ENCODE measurements at places on chromosomes 4 and X. TPM values are rescaled to one million over a fixed set of nuclear protein-coding genes. Genes with fewer than 3 reads are reported as not detected.

The CHST7 gene
- 25.2 TPM for total RNA-seq

The MAGEA2 gene
- total RNA-seq: not detected

The MAGEA11 gene
- not detected for total RNA-seq

The GIMD1 gene
- total RNA-seq: not detected

The NUDT10 gene
- total RNA-seq: not detected

DNA sequence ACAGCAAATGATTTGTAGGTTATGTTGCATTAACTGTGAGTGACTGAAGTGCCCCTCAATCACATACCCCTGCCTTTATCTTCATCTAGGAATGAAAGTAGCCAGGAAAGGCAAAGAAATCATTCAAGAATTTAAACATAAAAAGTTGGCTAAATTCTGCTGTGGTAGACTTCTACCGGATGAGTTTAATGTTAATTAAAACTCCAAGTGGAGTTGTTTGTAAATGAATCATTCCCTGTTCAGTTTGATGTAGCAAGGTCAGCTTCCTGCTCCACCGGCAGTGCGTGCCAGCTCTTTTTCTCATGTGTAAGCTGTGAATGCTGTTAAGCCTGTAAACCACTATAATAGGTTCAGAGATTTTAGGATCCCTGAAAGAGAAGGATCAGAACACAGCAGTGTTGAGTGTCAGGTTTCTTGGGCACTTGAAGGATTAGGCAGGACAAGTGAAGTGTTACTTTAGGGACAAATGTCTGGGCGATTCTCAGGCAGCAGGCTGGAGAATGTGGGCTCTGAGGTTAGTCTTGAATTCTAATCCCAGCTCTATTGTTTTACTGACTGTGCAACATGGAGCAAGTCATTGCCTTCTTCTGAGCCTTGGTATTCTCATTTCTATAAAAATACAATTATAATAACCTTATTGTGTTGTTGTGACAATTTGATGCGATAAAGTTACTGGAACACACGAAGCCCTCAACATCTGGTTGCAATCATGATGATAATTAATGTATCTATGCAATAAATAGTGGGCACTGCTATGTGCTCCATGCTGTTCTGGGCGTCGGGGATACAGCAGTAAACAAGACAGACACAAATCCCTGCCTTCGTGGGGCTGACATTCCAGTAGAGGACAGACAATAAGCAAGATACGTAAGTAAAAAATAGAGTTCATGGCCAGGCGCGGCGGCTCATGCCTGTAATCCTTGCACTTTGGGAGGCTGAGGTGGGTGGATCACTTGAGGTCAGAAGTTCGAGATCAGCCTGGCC is 112.0 kb downstream of the SHROOM3 start:
- DNase-seq: no peak

DNA sequence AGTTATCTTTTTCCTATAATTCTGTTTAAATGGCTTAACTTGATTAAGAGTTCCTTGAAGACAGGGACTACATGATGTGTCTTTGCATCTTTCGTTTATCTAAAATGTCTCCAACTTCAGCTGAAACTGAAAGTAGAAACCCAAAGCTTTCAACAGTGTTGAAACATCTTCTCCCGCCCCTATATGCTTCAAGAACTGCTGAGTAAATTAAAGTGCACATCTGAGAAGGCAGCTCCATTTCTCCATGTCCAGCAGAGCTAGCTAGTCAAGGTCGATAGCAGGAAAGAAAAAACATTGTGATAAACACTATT is 185.7 kb upstream of the TBL1X start:
- no peak for DNase-seq

DNA sequence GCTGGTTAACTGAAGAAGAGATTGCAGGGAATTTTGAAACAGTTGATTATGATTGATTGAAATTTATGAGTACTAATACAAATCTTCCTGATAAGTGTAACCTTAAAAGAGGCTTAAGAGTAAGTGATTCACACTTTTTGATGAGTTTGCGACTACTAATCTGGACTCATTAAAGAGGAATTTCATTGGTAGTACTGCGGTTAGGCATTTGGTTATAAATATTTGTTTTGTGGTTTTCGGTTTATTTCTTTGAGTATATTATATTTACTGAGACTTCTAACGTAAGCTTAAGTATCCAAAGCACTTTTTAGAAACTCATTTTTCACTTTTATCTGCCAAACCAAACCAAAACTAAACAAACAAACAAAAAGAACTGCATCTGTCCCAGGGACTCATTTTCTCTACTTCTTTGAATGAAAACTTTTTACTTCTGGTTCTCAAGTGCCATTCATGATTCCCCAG is 20.7 kb downstream of the SLIT2 start:
- no peak for DNase-seq

DNA sequence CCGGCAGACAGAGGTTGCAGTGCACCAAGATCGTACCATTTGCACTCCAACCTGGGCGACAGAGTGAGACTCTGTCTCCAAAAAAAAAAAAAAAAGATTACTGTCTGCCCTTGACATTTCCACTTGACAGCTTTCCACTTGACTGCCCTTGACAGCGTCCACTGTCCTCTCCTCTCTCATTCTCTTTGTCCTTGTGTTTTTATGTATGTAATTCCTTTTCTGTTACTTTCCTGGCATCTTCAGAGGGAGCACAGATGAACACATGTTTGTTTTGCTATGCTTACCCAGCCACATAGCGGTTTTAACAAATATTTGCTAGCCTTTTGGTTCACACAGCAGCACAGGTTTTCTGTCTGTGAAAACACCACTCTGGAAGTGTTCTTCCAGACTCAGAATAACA is 26.2 kb downstream of the SYAP1 start:
- DNase-seq: no peak

GRCh38 chr4:118801895-118802575 is 33.9 kb downstream of the SEC24D start:
- DNase-seq: no peak

DNA sequence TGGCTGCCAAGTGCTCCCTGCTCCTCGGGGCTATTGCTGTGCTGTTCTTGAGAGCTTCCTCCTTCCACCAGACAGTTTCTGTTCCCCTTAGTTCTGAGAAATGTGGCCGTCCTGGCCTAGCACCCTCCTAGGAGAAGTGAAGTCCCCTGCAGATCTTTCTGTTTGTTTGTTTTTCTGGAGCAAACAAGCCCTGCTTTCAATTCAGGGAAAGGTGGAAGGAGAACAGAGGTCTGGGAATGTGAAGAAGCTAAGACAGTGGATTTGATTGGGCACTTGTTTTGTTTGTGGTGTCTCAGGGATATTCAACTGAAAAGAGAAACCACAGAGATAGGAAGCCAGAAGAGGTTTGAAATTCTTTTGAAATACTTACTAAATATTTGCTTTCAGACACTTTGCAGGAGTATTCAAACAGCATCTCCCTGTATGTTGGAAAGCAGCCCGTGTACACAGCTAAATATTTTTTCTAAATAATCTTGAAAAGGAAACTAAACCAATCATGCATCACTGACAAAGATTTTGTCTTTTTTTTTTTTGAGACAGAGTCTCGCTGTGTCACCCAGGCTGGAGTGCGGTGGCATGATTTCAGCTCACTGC is 36.5 kb upstream of the PPM1K start:
- DNase-seq: no peak

GRCh38 chr4:139007640-139008039 is 7.9 kb upstream of the NOCT start:
- DNase-seq: no peak

DNA sequence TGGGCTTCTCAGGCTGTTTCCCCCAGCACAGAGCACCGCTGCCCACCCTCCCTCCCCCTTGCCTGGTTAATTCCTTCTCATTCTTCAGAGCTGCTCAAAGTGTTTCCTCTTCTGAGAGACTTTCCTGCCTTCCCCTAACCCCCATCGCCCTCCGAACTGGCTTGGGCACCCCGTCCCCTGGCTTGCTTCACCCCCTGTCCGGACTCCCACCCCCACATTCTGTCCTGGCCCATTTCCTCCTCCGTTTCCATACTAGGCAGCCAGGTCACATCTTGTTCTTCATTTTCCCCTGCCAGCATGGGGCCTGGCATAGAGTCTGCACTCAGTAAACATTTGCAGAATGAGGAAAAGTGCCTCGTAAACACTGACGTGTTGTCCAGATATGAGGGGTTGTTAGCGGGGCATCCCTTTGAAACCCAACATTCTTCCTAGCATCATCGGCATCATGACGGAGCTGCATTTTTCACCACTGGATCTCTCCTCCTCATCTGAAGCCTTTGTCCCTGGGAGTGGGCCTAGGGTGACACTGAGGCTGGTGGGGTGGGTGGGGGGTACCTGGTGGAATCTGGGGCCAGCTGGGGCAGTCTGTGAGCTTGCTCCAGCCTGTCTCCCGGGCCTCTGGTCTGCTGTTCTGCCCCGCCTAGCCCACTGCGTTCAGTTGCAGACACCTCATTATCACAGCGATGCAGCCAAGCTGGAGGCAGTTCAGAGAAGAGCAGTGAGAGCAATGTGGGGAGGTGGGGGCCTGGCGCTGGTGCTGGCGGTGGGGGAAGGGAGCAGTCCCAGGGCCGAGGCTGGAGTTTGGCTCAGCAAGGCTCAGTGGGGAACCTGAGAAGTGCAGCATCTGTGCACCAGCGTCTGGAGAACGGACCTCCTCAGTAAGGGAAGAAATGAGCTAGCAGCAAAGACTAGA is 149.4 kb upstream of the PJA1 start:
- DNase-seq: peak; percentile 41

DNA sequence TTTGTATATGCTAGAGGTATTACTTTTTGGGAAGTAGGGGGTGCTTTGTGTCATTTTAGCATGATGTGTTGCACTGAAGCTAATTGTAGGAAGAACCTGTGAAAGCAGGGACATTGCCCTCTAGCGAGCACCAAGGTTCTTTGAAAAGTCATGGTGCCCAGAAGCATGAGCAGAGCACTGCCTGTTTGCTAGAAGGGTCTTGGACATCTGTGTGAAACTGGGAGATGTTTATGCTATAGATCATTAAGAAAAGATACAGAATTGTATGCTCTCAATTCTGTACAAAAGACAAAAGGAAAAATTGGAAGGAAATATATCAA is 14.7 kb downstream of the GRPR start:
- DNase-seq: no peak

All from heart left ventricle (tissue), 16 donors.